ENCODE measurements at places on chromosomes 11 and 22. TPM values are rescaled to one million over a fixed set of nuclear protein-coding genes. Genes with fewer than 3 reads are reported as not detected.
A peak's percentile ranks its signal among the peaks of the same experiment; 100 is the strongest.

- DNase-seq = no peak
Observed at GRCh38 chr22:46111645-46112306, 38.5 kb upstream of the PPARA start.

GRCh38 chr22:36027935-36028645 is 534 bp downstream of the RBFOX2 start:
- no peak for DNase-seq

DNA sequence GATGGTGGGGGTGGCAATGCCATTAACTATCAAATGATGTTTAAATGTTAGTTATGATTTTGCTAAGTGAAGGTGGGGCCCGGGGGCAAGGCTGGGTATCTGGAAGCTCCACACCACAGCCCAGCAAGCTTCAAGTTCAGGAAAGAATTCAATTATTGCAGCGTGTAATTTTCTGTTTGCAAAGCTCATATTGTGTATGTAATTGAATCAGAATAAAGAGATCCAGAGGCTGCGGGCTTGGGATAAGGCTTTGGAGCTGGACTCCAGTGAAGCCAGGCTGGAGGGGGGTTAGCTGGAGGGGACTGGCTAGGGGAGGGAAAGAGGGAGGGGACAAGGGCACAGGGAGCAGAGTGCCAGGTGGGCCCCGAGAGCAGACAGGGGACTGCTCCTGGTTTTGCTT is 557.1 kb upstream of the CADM1 start:
- no peak for DNase-seq

DNA sequence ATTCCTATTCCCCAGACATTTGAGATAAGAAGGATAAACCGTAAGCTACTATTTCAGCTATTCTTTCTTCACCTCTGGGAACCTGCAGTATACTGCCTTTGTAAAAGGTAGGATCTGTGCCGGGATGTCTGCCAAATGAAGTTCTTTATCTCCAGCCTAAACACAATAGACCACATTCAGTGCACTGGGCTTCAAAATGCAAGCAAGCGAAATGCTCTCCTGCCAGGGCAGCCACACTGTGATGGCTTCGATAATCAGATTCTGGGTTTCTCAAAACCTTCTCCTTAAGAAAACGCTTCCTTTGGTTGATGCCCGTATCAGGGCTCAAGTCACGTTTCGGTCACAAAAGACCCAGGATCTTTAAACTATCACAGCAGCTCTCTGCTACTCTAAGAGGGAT is 299.5 kb upstream of the B3GAT1 start:
- no peak for DNase-seq

- DNase-seq = no peak
Observed at GRCh38 chr11:67057205-67057672, 592 bp downstream of the RHOD start.

DNA sequence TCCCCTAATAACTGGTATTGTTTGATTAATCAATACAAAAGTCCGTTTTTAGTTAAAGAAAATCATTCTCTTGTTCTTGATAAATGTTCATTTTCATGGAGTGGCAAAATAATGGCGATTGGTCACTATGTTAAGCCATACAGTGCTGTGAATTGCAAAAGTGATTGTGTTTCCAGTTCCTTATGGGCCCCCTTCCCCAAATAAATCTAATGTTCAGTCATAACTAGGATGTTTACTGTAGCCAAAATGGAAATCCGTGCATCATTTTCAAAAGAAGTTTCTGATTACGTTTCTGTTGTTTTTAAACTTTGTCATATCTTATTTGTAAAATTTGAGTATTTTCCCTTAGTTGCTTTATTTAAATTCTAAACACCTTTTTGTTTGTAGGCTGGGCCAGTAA is 845 bp downstream of the RBM7 start:
- DNase-seq = peak; percentile 54

DNA sequence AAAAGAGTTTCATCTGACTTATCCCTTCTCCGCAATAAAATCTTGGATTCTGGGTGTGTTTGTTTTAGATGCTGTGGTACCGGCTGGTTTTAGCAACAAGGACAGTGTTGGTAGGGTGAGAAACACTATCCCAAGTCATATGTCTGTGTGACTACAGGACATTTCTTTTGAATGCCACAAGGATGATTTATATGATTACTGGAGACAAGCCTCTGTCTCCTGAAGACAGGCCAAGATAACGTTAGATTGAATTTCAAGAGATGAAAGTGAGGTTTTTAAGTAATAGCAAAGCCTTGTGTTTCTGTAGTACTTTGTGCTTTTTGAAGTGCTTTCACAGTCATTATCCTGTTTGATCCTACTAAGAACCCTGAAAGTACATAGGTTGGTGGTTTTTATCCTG is 101.6 kb downstream of the COMMD9 start:
- DNase-seq = no peak

GRCh38 chr11:61846362-61847020 is 18.4 kb downstream of the FADS2 start:
- DNase-seq = no peak

DNA sequence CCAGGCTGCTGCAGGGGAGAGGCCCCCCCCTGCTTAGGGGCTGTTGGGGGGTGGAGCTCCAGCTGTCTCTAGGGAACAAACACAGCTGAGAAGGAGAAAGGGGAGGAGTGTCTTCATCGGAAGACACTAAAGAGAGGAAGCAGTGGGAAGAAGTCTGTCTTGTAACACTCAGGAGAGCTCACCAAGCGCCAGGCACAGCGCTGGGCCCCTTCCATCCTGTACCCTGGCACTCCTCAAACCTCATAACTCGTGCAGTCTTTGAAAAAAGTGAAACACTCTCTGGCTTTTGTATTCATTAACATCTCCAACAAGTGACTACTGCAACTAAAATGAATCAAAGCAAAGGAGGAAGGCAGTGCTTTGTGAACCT is 67.4 kb upstream of the PRDM11 start:
- no peak for DNase-seq

DNA sequence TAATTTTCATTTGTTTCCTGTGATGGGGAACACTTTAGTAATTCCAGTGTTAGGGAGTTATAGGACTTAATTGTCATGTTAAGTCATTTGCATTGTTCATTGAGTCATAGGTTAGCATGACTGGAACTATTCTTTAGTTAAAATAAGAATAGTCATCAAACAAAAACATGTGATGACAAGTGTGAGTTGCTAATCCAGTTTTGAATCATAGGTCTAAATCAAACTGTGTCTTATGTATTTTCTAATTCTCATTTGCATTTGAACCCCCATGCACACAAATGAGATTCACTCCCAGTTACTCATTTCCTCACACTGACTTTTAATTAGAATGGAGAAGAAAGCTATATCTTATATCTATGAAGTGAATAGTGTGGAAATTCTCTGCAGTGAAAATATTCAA is 405.6 kb downstream of the LRRC4C start:
- DNase-seq = no peak

- DNase-seq = no peak
Observed at GRCh38 chr11:115476463-115477286, 27.5 kb downstream of the CADM1 start.

- no peak for DNase-seq
Observed at GRCh38 chr11:12871788-12872321, 137.3 kb upstream of the RASSF10 start.

GRCh38 chr11:39630365-39630764 is 1829.1 kb downstream of the LRRC4C start:
- no peak for DNase-seq

DNA sequence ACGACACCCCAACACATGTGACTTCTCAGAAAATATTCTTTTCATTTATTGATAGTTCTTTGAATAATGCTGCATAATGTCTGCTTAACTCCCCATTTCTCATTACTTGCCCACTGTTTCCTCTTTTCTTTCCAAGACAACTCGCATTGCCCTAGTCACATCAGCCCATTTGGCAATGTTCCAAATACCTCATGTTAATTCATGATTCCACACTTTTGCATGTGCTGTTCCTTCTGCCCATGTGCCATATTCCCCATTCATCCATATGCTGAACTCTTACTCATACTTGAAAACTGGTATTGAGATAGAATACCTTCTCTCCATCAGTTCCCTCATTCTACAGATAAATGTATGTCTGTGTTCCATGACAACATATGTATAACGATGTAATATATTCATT is 993.7 kb downstream of the OPCML start:
- DNase-seq = no peak

- DNase-seq = no peak
Observed at GRCh38 chr22:45814198-45814597, 142.6 kb downstream of the ATXN10 start.

DNA sequence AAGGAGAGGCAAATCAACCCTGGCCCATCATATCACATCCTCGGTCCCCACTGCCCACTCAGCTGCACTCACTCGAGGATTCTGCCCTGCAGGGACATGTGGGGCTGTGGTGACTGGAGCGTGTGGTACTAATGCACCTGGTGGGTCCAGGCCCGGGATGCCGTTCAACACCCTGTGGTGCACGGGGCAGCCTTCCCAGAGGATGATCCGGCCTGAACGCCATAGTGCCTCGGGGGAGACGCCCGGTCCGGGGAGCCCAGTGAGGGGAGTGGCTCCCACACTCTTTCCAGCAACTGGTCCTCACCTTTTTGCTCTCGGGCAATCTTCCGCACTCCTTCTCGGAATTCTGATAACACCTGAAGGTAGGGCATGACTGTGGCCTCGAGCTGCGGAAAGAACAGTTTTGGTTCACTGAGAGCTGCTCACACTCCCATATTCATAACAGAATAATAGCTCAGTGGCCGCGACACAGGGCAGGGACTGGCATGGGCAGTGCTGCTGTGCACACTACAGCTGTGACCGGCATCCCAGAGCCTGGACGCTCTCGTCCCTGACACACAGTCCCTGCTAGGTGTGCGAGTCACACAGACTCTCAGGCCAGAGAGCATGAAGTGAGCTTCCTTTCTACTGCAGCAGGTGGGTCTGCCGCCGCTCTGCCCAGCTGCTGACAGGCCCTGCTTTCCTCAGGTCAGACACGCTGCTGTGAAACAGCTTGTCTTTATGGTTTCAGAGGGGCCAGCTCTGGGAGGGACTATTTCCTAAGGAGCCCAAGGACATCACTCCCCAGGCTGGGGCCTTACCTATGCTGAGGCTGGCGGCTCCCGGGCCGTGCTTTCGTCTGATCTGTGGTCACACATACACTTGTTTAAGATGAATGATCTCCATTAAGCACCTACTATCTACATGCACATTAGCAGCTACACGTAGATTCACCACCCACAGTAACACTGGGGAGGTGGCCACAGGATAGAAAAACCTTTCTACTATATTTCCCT is 20.1 kb upstream of the NAP1L4 start:
- DNase-seq = no peak

GRCh38 chr11:69966910-69967483 is 111.1 kb upstream of the ANO1 start:
- DNase-seq = no peak

- peak; percentile 77 for DNase-seq
Observed at GRCh38 chr11:128331317-128331716, 256.0 kb downstream of the ETS1 start.

DNA sequence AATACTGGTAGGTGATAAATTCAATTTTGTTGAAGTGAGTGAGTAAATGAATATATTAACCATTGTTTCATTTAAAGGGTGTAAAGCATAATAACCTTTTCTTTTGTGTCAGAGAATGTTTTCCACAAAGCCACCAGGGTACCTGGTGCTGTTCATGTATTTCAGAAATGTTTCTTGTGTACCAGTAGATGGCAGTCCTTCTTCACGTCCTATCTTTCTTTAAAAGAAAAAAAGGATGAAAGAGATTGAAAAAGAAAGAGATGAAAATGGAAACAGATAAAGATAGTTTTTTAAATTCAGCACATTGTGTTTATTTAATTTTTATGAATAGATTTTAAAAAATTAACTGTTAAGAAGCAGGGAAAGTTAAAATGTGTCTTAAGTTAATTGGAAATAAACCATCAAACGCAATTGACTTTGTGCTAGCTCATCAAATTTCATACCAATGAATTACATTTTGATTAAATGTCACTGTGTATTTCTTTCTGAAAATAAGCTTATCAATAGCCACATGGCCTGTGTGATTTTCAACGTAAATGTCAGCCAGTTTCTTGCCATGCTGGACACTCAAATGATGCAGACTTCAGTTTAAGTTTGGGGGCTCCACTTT is 65.5 kb upstream of the CHORDC1 start:
- no peak for DNase-seq

DNA sequence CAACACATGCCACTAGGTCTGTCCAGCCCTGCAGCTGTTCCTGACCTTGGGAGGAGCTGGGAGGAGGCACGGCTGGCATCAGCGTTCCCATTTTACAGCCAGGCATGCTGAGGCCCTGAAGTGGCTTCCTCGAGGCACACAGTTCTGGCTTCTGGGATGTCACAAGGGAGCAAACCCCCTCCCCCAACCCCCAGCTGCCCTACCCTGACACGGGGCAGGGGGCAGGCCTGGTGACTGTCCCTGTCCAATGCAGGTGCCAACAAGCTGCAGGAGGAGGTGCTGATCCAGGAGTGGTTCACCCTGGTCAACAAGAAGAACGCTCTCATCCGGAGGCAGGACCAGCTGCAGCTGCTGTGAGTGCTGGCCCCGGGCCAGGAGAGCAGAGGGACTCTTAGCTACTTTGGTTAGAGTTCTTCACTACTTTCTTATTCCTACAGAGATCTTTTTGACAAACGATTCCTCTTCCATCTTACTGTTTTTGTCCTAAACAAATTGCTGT is 5.3 kb downstream of the KCNK7 start:
- no peak for DNase-seq

DNA sequence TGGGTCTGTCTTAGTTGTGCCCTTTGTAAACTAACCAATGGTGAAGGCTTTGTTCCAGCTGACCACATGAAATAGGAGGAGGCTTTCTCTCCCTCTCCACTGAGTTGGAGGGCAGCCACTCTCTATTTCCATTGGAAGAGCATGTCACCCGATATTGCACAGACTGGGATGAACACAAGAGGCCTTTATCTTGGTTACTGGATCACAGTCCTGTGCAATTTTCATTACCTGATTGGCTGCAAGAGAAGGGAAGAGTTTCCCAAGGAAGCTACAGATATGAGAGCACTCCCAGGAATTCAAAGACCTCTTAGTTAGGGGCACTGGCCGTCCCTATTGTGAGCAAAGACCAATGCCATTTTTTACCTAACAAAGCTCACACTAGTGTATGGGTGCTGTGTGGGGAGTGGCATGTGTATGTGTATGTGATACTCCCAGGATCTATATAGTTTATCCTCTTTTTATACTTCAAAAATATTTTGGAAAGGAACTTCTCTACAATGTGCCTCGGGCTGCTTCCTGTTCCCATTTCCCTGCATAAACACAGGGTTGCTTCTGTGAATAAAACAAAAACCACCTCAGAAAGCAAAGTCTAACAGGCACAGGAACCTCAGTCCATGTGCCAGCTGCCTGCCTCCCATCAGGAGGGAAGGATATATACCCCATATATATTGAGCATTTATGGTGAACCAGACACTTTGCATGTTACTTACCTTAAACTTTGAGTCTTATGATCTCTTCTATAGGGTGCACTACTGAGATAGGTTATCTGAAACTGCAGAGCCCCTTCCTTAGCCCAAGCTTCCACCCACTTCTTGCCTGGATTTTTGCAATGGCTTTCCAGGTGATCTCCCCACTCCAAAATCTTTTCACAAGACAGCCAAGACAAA is 126.5 kb downstream of the RASSF10 start:
- no peak for DNase-seq

GRCh38 chr11:116053548-116053919 is 549.3 kb upstream of the CADM1 start:
- no peak for DNase-seq

The OR51B4 gene
- not detected for total RNA-seq

The APOL4 gene
- 0.17 TPM for total RNA-seq

The MRGPRX3 gene
- not detected for total RNA-seq

The RAG2 gene
- total RNA-seq = not detected

The CD3D gene
- 381 TPM for total RNA-seq

The OR5L1 gene
- not detected for total RNA-seq

The ANKRD49 gene
- total RNA-seq = 18.4 TPM

The APBB1 gene
- total RNA-seq = 24.1 TPM

The CASP4 gene
- total RNA-seq = 25.0 TPM
